ENCODE measurements at places on chromosomes 4 and X.

DNA sequence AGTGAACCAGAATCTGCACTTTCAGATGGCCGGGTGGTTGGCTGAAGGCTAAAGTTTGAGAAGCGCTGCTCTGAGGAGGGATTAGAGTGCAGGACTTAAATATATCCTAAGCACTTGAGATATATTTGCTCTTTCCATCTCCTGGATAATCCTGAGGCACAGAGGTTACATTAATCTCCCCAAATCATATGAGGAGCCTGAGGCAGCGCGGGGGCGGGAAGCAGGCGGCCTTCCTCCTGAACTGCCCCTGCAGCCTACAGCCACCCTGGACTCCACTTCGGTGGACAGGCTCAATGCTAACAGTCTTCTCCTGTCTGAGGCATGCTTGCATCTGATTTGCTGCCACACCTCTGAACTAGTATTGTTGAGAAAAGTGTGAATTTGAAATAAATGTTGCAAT is 72.5 kb downstream of the AFAP1 start:
- no peak for DNase-seq

DNA sequence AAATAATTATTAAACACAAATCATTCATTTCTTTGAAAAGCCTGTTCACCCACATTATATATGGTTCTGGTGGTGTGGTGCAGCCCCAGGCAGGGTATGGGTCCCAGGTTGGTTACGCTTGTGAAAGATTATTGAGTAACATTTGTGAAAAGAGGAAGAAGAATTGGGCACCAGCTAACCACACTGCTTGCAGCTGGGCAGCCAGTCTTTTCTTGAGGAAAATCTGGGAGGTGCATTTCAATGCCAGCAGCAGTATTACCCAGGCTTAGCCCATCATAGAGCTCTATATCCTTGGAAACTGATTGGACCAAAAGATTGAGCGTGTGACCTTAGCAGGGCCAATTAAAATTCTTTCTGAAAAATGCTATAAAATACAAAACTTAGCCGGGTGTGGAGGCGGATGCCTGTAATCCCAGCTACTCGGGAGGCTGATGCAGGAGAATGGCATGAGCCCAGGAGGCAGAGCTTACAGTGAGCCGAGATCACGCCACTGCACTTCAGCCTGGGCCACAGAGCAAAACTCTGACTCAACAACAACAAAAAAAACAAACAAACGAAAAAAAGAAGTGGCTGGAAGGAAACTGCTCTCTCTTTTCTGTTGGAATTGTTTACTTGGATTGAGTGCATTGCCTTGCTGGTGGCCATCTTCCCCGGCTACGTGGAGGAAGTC is 9.7 kb upstream of the PLAC8 start:
- DNase-seq, result peak; percentile 74

DNA sequence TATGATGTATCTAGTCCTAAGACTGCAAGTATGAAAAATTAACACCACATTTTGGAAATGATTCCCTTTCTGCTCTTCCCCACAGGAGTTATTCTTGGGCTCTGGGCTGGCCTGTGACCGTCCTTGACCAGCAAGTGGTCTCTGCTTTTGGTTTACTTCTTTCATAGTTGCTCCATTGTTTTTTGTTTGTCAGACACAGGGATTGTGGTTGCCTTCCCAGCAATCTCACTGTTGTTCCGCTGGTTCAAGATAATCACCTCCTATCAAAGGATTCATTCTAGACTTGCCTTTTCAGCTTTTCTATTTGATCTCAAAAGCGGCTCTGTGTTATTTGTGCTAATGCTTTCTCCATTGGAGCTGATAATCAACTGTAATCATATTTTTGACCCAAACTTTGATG is 218.8 kb downstream of the MGST2 start:
- no peak for DNase-seq

GRCh38 chr4:134057356-134057755 is 144.2 kb downstream of the PABPC4L start:
- DNase-seq, result no peak

- no peak for DNase-seq
These were observed 3.5 kb downstream of the MRFAP1L1 start for GRCh38 chr4:6706173-6706572.

GRCh38 chr4:124390861-124391260 is 321.7 kb downstream of the ANKRD50 start:
- DNase-seq, result no peak

- peak; percentile 67 for DNase-seq
These were observed 7.0 kb upstream of the FGFBP1 start for GRCh38 chr4:15945516-15945915.

DNA sequence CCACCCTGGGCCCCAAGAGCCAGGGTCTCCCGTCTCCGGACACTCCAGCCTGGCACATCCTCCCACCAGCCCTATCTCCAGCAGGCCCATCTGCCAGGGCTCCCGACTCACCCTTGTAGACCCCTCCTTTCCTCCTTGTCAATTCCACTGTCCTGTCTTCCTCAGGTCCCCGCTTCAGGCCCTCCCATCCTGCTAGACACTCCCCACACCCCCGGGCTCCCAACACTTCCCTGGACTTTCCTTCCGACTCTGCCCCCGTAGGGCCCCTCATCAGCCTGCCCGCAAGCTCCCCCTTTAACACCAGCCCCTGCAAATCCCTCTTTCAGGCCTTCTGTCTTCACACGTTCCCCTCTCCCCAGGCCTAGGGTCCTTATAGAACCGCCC is 1.1 kb downstream of the PRAF2 start:
- no peak for DNase-seq

- DNase-seq, result no peak
These were observed 138.9 kb downstream of the MAPK10 start for GRCh38 chr4:86221002-86221401.

GRCh38 chr4:876780-877179 is 50.9 kb upstream of the CPLX1 start:
- no peak for DNase-seq

DNA sequence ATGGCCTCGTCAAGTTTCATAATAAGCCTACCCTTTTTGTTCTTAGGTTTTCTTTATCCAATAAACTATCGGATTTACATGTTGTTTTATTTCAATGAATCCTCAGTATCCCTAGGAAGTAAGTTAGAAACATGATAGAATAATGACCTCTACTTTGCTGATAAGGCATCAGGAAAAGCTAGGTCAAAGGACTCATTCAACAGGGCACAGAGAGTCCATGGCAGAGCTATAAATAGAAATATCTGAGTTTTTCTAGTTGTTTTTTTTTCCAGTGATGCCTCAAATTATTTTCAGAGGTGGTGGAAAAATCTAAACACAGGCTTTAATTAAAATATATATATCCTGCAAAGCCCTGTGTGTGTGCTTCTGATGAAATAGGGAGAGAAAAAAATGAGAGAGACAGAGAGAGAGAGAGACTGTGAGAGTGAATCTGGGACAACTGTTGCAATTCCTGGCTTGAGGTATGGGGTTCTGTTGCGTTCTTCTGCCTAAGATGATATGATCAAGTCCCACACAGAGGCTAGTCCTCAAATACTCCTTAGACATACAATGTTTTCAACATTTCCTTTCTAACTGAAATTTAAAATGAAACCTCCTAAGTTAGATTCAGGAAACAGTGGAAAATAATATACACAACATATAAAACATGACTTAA is 139.9 kb downstream of the HDX start:
- DNase-seq, result no peak

GRCh38 chr4:16588651-16589050 is 309.8 kb downstream of the LDB2 start:
- no peak for DNase-seq

GRCh38 chr4:13860126-13860525 is 232.6 kb upstream of the BOD1L1 start:
- no peak for DNase-seq
